ENCODE measurements at places on chromosomes 5 and 9.

DNA sequence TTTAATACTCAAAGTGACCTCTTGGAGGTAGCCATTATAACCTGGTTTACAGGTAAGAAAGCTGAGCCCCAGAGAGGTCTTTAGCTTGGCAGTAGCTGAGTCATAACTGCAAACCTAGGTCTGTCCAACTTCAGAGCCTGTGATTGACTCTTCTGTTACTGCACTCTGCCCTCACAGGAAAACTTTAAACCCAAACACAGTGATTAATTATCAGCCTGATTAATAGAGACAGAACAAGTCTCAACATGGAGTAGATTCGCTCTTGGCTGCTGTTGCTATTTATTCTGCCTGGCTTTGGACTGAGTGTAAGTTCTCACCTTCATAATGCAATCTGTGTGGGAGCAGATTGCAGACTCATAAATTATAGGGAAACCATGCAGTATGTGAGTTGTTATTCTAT, 27.4 kb upstream of the TXN start:
- DNase-seq = no peak

DNA sequence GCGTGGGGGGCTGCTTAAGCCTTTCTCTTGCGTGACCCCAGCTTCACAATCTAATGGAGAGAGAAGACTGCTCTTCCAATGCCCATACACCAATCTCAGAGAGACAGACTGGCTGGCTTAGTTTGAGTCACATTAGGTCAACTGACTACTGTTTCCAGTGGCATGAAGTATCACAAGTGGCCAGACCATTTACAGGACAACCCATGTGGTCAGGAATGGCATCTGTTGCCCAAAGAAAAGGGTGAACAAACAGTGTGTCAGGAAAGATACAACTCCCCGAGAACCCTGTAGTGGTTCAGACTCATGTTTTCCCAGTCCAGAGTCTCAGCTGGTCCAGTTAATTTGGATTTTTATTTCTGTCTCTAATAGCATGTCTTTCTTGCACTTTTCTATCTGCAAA, 177.4 kb upstream of the IL12B start:
- DNase-seq = no peak

- DNase-seq = no peak
These were observed 413.1 kb downstream of the KCTD16 start for GRCh38 chr5:144583541-144584449.

DNA sequence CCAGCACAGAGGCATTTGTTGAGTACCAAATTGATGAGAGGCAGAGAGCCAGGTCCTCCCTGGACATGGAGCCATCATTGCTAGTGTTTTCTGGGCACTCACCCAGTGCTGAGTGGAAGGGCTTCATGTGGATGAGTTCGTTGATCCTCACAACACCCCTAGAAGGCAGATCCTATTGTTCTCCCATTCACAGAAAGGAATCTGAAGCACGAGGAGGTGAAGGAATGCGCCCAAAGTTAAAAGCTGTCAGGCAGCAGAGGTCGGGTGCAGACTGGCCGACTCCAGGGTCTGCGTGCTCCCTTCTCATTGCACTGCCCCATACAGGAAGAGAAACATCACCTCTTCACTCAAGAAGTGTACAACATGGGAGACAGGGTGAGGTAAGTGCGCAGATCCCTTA, 153.5 kb upstream of the TNPO1 start:
- DNase-seq = no peak

- DNase-seq = no peak
These were observed 545.0 kb downstream of the PRR16 start for GRCh38 chr5:121009058-121009457.

GRCh38 chr5:16869821-16870796, 66.0 kb downstream of the MYO10 start:
- no peak for DNase-seq

- no peak for DNase-seq
These were observed 52.2 kb upstream of the ABCA1 start for GRCh38 chr9:104980039-104980654.

GRCh38 chr5:171464829-171465228, 45.4 kb downstream of the FGF18 start:
- no peak for DNase-seq

DNA sequence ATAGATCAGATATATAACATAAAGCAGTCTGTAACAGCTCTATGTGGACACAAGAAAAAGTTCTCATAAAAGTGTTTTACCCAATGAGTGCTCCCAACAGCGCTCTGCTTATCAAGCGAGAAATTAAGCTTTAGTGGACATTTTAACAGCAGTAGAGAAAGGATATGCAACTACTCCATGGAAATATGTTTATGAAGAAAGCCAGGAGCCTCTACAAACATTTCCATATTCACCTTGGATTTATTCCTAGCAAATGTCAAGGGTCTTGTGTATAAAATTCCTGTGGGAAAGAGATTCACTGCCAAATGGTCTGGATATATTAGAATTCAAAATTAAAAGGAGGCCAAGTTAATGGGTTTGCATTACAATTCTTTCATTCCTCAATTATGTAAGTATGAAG, 66.5 kb downstream of the DTWD2 start:
- DNase-seq = no peak

- no peak for DNase-seq
These were observed 463.4 kb downstream of the ZNF608 start for GRCh38 chr5:124283031-124283430.

DNA sequence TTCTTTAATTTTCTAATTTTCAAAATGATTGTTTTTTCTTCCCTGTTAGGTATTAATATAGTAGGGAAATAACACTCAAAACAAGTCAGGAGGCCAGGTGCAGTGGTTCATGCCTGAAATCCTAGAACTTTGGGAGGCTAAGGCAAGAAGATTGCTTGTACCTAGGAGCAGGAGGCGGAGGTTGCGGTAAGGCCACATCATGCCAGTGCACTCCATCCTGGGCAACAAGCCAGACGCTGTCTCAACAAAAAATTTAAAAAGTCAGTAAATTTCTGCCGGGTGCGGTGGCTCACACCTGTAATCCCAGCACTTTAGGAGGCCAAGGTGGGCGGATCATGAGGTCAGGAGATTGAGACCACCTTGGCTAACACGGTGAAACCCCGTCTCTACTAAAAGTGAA, 10.2 kb upstream of the CDK7 start:
- DNase-seq = no peak

GRCh38 chr5:158869092-158869491, 230.6 kb downstream of the EBF1 start:
- no peak for DNase-seq

GRCh38 chr5:146344155-146345118, 5.8 kb downstream of the POU4F3 start:
- no peak for DNase-seq

GRCh38 chr5:26872337-26872736, 166.0 kb downstream of the CDH9 start:
- no peak for DNase-seq

- DNase-seq = no peak
These were observed 5.1 kb downstream of the MRPS2 start for GRCh38 chr9:135505406-135506187.

DNA sequence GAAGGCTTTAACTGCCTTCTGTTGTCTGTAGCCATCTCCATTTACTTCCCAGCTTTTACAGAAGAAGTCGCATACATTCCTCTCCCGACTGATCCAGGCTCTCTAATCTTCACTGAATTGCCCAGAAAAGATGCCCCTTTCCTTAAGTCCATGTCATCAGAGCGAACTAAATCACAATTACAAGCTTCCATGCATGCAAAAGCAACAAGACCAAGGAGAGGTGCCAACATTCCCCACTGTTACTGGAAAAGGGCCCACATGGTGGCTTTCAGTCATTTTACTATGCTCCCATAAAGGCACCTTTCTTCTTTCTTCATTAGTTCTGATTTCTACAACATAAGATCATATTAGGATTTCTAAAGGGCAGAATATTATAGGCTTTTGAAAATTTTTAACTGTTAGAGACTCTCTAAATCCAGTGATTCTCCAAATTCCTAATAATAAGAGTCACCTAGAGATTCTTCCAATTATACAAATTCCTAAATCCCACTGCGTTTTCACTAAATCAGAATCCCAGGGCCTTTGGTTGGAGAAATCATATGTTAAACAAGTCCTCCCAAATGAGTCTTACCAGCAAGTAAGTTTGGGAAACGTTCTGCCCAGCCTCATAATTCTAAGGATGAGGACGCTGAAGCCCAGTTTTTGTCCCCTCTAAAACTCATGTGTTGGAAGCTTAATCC, 17.0 kb upstream of the ZFR start:
- no peak for DNase-seq

GRCh38 chr5:180171568-180172094, 37.4 kb downstream of the RASGEF1C start:
- DNase-seq = no peak

DNA sequence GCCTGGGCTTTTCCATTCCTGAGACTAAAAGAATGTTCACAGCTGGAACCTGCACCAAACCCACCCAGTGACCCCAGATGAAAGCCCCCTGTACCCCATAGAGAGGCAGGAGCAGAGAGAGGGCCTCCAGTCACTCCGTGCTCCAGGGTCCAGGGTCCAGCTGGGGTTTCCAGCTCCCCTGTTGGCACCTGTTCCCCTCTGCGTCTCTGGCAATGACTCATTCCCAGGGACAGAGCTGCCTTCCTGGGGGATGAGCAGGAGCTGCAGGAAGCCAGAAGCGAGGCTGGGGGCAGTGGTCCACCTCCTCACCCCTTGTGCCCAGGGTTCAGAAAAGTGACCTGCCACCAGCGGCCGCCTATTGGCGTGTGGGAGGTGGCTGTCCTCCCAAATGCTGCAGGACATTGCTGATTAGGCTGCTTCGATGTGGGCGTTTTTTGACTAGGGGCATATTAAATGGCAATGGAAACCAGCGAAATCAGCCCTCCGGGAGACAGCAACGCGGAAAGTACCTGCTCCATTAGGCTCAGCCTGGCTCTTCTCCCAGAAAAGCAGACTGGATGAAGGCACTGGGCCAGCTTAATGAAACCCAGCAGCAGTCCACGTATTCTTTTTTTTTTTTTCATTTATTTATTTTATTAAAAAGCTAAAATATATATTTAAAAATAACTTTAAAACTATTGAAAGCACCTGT, 97.4 kb downstream of the DAP start:
- DNase-seq = no peak

- peak; percentile 61 for DNase-seq
These were observed at the start of gene CAST for GRCh38 chr5:96661855-96662724. Gene CAST (plus strand): TSS chr5:96662376. CDS start chr5:96662423, 47 bp downstream.

DNA sequence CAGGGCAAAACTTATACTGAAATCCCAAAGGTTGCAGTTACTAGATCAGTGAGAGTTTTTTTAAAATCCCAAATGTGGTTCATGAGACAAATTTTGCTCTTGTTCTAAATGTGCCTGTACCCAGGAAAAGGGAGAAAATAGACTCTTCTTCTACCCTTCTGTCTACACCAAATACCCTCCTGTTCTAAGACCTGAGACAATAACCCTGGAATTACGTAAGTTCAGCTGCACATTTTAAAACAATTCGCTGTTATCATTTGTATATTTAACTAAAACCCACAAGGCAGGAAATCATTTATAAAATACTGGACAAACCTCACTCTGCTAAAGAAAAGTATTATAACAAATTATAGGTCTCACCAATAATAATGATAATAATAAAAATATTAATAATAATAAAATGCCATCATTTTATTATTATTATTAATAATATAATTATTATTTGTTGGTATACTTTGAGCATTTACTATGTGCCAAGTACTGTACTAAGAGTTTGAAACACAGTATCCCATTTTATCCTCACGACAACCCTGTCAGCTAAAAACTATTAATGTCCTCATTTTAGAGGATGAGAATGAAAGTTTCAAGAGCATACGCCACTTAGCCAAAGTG, 49.8 kb upstream of the AFAP1L1 start:
- no peak for DNase-seq

DNA sequence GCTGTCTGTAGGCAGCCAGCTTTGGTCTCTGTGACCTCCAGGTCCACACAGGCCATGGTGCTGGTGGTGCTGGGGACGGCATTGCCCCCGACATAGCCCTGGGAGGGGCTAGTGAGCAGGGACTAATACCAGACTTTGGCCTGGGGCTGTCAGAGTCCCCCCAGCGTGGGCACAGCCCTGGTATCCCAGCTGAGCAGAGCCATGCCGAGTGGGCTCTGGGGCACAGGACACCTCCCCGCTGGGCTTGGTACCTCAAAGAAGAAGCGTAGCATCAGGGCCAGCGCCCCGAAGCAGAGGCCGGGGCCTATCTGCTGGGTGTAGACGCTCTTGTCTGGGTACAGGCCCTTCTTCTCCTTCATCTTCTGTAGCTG, 9.5 kb downstream of the MYMK start:
- DNase-seq = no peak

GRCh38 chr9:123281659-123282350, 13.4 kb upstream of the STRBP start:
- no peak for DNase-seq

- DNase-seq = no peak
These were observed 232.9 kb downstream of the NFIB start for GRCh38 chr9:14080959-14081542.

GRCh38 chr9:79236466-79236865, 335.3 kb upstream of the TLE4 start:
- DNase-seq = no peak

DNA sequence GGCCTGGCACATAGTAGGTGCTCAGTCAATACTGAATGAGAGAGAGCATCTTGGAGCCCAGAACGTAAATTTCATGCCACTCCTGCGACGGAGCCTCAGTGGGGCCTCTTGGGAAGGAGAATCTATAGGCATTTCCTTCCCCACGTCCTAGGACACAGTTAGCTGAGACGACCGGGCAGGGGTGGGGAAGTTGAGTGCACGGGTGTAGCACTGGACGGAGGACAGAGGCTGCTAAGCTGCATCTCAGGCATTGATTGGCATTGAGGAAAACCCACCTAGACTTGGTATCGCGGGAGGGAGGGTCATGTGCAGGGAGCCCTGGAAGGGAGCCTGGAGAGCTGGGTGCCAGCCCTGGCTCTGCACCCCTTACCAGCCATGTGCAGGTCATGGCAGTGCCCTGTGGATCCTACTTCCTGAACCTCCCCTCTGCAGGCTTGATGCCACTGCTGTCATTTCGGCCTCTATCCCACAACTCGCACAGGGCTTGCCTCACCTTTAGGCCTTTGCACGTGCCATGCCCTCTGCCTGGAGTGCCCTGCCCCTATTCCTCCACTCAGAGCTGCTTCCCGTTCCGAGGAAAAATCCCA, 25.6 kb downstream of the NEK6 start:
- no peak for DNase-seq

GRCh38 chr5:77627869-77628674, 10.4 kb downstream of the OTP start:
- no peak for DNase-seq

DNA sequence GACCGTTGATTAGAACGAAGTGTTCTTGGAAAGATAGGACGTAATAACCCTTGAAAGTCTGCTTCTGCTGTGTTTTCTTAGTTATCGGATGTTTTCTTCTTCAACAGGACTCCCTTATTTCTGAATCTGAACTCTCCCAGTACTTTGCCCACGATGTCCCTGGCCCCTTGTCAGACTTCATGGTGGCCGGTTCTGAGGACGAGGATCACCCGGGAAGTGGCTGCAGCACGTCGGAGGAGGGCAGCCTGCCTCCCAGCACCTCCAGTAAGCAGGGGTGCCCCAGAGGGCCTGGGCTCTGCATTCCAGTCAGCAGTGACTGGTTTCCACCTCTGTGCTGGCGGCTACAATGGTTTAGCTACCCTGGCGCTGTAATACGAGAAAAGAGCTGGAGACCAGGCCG, 102.1 kb downstream of the GOLPH3 start:
- DNase-seq = no peak

- DNase-seq = peak; percentile 12
These were observed 79.8 kb downstream of the RICTOR start for GRCh38 chr5:38994324-38994927.

- no peak for DNase-seq
These were observed 107.1 kb downstream of the CTNND2 start for GRCh38 chr5:11797132-11797531.

All from right renal pelvis (tissue), 4 donors.